RCC 7860 (cell line): ENCODE measurements at places on chromosomes 2 and 18.

DNA sequence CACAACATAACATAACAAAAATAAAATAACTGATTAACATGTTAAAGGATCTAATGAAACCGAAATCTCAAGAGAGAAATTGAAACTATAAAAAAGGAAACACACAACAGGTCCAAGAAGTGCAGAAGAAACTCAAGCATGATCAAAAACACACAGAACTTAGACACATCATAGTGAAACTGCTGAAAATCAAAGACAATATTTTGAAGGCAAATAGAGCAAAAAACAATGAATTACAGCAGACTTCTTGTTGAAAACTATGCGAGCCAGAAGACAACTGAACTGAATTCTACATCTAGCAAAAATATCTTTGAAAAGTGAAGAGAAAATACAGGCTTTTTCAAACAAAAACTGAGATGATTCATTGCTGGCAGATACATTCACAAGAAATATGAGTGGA is 61.3 kb downstream of the UGP2 start:
- no peak for DNase-seq

- no peak for DNase-seq
Measured at GRCh38 chr2:9327873-9328352, 95.4 kb downstream of the ITGB1BP1 start.

GRCh38 chr2:8447610-8448221 is 234.1 kb upstream of the ID2 start:
- peak; percentile 57 for DNase-seq

- peak; percentile 7 for DNase-seq
Measured at GRCh38 chr18:62663731-62664336, 51.5 kb upstream of the PHLPP1 start.

DNA sequence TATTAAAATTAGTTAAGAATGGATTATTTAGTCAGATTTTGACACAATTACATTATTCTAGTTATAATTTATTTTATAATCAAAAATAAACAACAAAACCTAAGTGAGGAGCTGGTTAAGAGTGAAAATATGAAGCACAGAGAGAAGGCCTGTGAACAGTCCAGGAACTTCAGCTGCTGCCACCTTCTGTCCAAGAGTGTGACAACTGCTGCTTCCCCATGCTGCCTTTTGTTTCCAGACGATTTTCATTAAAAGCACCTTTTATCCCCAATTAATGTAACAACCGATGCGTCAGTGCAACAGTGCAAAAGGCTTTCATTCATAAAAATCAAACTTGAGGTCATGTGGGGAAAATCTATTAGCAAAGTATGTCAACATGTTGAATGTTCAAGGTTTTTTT is 363.6 kb downstream of the CTNNA2 start:
- no peak for DNase-seq

DNA sequence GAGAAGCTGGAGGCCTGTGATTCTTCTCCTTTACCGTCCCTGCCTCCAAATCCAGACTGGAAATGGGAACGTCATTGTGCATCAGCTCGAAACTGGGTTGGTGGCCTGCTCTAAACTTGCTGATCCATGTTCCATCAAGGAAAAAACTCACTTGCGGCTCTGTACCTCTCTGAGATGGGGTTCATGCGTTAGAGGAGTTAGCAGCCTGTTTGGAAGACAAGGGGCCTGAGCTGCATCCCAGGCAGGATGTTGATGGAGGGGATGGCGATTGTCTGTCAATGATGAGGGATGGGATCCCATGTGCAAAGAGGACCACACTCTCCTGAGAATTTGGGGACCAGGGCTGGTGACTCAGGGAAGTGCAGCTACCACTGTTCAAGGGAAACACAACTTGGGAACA is 26.0 kb downstream of the TWIST2 start:
- no peak for DNase-seq

- peak; percentile 64 for DNase-seq
Measured at GRCh38 chr18:42514512-42514911, 559.5 kb downstream of the PIK3C3 start.

DNA sequence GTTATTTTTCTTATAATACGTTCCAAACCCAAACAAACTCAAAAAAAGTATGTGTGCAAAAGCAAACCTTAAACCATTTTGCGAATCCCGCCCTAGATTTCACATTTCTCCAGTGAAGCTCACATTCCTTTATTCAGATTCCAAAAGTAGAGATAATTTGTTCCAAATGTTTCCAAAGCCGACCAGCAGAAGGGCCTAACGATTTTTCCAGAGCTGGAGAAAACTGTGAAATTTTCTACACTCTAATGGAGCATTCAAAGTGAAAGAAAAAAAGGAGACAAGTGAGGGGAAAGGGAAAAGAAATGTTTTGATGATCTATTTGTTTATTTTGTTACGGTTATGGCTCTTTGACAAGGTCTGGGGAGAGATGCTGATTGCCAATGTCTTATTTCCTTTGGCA is 286.5 kb upstream of the SLC14A2 start:
- no peak for DNase-seq

DNA sequence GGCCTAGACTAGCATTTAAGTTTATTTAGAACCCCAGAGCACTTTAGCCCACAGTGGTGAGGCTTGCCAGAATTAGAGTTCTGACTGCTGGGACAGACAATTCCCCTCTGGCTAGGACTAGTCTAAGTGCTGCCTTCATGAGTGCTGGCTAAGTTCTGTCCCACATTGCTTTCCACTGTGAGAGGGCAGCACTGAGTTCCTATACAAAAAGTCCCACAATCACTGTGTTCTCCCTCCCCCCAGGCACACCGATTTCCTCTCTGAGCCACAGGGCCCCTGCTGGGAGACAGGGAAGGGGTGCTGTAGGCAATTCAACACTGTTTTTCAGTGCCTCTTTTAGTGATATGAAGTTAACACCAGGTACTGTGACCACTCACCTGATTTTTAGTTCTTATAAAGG is 310.9 kb downstream of the DLGAP1 start:
- no peak for DNase-seq

- no peak for DNase-seq
Measured at GRCh38 chr2:134244086-134244485, 9.8 kb upstream of the MGAT5 start.
